Liver (tissue), 10 donors: ENCODE measurements at places on chromosomes 13 and 19. TPM values are rescaled to one million over a fixed set of nuclear protein-coding genes. Genes with fewer than 3 reads are reported as not detected.

Gene GPC6
- 11.8 TPM for polyA plus RNA-seq

GRCh38 chr13:90997951-90998350, 349.5 kb upstream of the MIR17HG start:
- no peak for DNase-seq

DNA sequence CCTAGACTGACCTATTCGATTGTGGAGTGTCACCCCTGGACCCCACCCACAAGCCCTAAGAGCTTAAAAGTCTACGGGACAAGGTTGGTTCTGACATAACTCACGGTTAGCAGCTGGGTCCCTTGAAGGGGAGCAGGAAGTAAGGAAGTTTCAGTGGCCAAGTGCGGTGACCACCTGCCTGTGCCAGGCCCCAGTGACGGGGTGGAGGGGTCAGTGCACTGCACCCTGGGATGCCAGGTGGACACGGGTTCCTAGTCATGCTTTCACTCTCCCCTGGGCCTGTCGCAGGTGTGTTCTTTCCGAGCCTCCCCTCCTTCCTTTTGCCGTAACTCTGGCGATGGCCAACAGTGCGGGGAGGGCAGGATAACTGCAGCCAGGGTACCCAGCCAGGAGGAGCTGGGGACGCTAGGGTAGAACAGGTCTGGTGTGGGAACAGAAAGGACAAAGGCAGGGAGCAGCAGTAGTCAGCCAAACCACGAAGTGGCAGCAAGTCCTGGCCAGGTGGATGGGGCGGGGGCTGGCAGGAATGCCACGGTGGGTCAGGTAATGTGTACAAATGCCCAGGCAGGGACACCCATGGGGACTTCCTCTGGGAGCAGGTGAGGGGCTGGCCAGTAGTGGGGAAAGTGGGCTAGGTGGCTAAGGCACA, 58.3 kb downstream of the RGCC start:
- DNase-seq: no peak

- no peak for DNase-seq
Measured at GRCh38 chr13:112754281-112755025, 64.6 kb downstream of the ATP11A start.
